Activated CD4-positive, alpha-beta T cell treated with anti-CD3 and anti-CD28 coated beads, Interleukin-2, amount 50 U/mL, for 4 hours (primary cell): ENCODE measurements at places on chromosomes 5 and 9.

GRCh38 chr9:106980551-106981101 lies 117.7 kb downstream of the ZNF462 start:
- DNase-seq = no peak

GRCh38 chr5:144141585-144141984 lies 28.9 kb downstream of the YIPF5 start:
- no peak for DNase-seq

DNA sequence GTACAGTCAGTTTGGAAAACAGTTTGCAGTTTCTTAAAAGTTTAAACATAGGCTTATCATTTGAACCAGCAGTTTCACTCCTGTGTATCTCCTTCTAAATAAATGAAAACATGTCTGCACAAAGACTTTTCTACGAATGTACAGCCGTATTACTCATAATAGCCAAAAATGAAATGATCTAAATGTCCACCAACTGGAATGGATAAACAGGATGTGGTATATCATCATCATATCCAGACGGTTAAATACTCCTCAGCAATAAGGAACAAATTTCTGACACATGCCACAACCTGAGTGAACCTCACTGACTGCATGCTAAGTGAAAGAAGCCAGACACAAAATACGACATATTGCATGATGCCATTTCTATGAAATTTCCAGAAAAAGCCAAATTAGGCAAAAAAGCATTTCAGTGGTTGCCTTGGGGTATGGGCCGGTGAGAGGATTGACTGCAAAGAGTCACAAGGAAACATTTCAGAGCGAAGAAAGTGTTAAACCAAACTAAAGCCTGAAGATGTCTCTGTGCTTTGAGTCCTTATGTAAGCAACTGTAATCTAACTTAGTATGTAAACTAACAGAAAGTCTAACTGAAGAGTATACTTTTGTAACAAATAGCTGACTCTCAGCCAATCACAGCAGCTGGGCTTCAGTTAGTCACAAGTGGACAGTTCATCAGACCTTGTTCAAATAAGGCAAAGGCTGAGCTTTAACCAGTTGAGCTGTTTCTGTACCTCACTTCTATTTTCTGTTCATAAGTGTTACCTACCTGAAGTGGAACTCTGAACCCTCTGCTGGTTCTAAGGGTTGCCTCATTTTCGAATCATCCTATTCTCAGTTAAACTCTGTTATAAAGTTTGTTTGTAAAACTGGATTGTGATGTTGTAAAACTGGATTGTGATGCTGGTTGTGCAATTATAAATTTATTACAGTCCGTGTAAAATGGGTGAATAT lies 65.2 kb downstream of the TRIO start:
- no peak for DNase-seq

DNA sequence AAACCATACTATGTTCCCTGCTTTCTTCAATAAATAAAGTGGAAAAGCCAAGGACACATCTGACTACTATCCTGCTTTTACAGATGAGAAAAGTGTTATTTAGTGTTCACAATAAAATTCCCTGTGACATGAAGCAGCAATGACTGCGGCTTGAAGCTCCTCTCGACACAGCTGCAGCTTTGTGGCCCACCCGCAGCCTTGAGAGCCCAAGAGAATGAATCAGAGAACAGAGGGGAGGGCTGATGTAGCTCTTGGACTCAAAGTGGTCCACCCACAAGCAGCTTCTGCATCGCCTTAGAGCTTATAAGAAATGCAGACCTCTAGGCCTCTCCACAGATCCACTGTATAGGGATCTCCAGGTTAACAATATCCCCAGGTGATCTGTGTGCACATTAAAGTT lies 181.3 kb upstream of the GNA14 start:
- no peak for DNase-seq

DNA sequence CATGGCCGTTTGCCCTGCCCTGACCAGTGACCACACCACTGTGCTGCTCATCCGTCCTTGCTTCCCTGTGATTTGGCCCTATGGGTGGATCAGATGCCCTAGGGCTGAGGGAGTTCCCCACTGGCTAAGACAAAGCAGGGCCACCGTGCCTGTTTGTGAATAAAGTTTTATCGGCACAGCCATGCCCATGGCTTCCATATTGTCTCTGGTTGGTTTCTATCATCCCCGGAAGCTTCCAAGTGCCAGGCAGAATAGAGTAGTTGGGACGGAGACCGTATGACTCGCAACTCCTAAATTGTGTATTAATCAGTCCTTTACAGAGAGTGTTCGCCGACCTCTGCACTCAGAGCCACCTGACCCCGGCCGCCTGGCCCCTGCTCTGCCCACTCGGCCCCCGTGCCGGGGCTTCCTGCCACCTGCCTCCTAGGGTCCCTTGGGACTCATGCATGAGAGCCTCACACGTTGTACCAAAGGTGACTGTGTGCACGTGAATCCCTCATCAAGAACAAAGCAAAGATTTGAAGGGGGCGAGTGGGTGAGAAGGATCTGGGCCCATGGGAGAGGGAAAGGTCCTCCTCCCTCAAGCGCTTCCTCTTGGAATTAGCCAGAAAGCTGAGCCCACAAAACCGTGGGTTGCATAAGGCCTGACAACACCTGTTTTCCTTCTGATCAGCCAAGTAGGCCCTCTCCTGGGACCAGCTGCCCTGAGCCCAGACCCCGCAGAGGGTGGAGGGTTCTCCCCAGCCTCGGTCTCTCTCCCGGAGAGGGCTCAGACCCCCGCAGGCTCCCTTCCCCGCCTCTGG lies 11.7 kb upstream of the FCN2 start:
- DNase-seq = no peak

DNA sequence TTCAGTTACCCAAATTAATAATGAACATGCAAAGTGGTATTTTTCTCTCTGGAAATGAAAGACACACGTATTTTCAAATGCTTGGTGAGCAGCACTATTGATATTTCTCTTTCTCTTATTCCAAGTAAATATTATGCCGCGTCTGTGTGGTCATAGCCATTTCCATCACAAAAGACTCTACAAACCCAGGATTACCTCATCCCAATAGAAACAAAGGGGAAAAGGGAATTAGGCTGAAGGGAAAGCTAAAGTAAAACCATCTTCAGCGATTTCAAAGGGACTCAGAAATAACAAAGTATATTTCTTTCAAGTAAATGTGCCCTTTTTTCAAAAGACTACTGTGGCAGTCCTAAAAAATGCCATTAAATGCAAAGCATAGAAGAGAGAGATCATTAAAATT lies 62.0 kb upstream of the FST start:
- DNase-seq = no peak

DNA sequence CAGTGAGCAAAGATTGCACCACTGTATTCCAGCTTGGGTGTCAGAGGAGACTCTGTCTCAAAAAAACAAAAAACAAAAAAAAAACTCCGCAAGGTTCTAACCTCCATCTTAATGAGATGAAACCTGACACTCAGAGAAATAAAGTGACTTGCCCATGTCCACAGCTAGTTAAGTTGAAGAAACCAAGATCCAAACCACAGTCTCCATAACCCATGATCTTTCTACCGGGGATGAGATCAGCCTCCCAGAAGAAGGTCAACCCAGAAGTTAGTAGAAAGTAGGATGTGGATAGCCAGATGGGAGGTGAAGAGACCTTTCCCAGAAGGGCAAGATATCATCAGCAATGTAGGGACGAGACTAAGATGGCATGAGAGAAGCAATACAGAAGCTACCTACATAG lies 140.4 kb upstream of the ADRA1B start:
- no peak for DNase-seq

GRCh38 chr9:106526716-106527204 lies 336.2 kb upstream of the ZNF462 start:
- DNase-seq = no peak

GRCh38 chr9:131008563-131008908 lies 438 bp upstream of the LAMC3 start:
- no peak for DNase-seq

DNA sequence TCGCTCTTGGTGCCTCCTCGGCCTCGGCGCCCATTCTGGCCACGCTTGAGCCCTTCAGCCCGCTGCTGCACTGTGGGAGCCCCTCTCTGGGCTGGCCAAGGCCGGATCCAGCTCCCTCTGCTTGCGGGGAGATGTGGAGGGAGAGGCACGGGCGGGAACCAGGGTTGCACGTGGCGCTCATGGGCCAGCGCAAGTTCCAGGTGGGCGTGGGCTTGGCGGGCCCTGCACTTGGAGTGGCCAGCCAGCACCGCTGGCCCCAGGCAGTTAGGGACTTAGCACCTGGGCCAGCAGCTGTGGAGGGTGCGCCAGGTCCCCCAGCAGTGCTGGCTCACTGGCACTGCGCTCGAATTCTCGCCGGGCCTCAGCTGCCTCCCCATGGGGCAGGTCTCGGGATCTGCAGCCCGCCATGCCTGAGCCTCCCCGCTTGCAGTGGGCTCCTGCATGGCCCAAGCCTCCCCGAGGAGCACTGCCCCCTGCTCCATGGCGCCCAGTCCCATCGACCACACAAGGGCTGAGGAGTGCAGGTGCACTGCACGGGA lies 106.4 kb downstream of the SMC2 start:
- DNase-seq = no peak
